Adrenal gland (tissue), 19 donors: ENCODE measurements at places on chromosomes 13 and 19. TPM values are rescaled to one million over a fixed set of nuclear protein-coding genes. Genes with fewer than 3 reads are reported as not detected.
A peak's percentile ranks its signal among the peaks of the same experiment; 100 is the strongest.

DNA sequence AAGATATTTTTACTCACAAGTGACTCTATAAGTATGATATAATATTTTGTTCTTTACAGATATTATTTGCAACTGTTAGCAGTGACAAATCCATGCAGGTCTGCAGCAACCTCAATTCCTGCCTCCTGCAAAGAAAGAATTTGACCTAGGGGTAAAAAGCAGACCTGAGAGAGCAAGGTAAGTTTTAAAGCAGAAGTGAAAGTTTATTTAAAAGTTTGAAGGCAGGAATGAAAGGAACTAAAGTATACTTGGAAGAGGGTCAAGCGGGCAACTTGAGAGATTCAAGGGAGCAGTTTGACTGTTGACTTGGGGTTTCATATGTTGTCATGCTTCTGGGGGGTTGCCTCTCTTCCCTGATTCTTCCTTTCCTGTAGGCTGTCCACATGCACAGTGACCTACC lies 520.1 kb upstream of the PCDH20 start:
- no peak for DNase-seq

DNA sequence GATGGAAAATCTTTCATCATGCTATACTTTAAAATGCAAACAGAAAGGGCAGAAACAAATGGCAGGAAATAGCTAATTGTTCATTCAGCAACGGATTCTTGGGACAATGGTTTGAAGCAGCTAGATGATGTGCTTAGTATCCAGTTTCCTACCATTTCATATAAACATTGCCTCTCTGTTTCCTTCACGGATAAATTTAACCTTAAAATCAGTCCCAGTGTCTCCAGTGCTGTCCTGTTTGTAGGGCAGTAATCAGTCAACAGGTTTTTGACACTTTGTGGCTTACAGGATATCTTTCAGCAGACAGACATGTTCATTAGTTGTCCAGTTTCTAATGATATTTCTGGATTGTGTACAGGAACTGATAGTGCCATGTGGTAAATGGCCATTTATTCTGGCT lies 24.7 kb upstream of the RB1 start:
- DNase-seq: no peak

- peak; percentile 70 for DNase-seq
These were observed at the start of gene DMPK for GRCh38 chr19:45782162-45782691. Gene DMPK (minus strand): TSS chr19:45782490. CDS start chr19:45782352, 138 bp downstream.

DNA sequence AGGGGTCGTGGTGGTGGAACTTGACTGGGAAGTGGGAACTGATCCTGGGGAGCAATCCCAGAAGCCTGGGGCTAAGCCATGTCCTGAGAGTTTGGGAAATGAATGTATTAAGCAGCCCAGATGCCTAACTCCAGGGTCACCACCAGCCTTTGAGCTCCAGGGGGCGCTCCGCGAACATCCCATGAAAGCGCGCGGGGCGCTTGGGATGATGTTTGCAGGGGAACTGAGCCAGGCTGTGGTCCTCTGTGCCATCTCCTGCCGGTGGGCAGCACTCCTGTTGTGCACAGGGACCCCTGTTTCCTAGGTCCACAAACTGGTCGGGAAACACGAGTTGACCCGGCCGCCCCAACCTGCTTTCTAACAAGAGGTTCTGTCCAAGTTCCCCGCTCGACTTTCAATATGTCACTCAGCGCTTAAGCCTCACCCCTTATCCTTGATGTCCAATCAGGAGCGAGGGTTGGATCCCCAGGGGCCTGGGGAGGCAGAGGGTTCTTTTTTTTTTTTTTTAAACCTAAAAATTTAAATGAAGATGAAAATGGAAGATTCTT lies 14.4 kb downstream of the LEUTX start:
- peak; percentile 85 for DNase-seq

Gene IGFL2
- not detected for total RNA-seq

DNA sequence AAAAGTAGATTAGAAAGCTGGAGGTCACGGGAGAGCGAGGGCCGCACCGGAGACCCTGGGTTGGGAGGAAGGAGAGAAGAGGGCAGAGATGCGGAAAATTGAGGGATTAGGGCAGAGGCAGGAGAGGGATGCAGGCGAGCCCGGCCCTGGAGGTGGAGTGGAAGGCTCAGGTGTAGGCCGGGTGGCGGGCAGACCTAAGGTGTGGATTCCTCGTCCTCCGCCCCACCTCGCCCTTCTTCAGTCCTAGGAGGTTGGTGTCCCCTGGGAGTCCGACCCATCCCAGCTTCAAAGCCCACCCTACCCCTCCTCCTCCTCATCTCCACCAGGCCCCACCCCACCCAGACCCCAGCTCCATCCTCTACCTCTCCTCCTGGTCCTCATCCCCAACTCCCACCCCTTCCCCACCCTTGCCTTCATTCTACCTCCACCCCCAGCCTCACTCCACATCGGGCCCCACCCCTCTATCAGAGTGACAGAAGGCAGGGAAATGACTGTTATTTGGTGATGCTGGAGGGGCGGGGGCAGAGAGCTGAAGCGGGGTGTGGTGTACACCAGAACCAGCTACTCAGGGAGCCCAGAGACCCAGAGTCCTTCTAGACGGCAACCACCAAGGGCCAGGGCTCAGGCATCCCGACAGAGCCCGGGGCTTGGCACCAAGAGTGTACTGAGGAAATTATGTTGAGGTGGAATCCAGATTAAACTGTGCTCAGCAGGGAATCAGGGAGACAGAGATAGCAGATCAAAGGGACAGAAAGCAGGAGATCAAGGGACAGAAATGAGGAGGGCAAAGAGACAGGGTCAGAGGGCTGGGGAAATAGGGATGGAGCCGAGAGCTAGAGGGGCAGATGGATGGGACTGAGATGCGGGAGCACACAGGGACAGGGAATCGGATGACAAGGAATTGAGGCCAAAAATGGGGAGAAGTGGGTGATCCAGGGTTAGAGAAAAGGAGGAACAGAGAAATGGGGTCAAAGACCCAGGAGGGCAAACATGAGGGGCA lies 6.4 kb downstream of the ERFL start:
- DNase-seq: no peak

GRCh38 chr13:25756912-25757311 lies 294.9 kb downstream of the SHISA2 start:
- DNase-seq: no peak

DNA sequence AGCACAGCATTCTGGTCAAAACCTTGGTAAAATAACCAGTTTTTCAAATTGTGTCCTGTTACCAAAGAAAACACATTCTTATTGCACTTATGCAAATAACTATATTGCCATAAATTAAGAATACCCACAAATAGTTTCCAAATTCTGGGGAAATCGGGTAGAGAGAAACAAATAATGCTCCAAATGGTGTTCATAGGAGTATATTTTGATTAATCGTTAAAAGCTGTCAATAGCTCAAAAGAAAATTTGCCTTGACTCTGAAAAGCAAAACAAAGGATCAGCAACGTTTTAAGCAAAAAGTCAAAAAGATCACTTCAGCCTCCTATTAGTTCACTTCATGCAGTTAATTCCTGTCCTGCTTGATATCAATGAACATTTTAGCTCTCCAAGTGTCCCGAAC lies 22.2 kb upstream of the CEACAM21 start:
- no peak for DNase-seq

- DNase-seq: peak; percentile 23
These were observed 230.8 kb downstream of the TSHZ3 start for GRCh38 chr19:31118287-31118955.

- no peak for DNase-seq
These were observed 30.8 kb downstream of the CCNE1 start for GRCh38 chr19:29842471-29843179.

- DNase-seq: no peak
These were observed 403 bp upstream of the ADAMTS10 start for GRCh38 chr19:8610936-8611300.
